ENCODE measurements at places on chromosomes 3 and 15.

GRCh38 chr15:40437752-40438687 is 2.7 kb upstream of the BAHD1 start:
- no peak for DNase-seq

- DNase-seq: no peak
Measured at GRCh38 chr15:90885432-90886290, 1.4 kb downstream of the FES start.

GRCh38 chr15:33988384-33988783 is 20.1 kb downstream of the CHRM5 start:
- DNase-seq: no peak

DNA sequence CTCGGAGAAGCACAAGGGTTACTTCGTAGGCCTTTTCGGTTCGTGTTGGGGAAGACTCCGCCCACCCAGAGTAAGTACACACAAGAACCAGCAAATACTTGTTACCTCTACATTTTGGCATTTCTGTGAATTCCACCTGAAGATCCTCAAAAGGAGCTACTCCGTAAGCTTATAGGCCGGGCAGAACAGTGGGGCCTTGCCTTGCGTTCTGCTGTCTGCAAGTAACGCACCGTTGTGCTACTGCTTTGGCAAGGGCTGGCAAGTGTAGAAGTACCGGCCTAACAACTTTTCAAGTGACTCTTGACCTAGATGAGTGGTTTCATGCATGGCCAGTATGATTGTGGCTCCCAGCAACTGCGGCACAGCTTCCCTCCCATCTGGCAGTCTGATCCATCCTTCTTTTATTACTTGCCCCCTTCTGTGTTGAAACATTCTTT is 6.4 kb upstream of the DNAAF4 start:
- DNase-seq: no peak

DNA sequence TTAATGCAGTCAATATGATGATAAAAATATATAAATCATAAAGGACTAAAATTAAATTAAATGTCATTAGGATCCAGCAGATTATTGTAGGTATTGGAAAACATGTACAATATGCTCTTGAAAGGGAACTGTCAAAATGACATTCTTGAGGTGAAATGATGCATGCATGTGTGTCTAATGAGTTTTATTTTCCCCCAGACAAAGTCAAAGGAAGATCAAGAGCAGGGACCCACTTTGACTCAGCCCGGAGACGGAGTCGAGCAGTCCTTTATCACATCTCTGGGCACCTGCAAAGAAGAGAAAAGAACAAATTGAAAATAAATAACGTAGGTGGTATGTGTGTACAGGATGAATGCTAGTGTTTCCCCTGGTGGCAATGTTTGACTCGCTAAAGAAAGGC is 194.1 kb downstream of the KCNH8 start:
- DNase-seq: no peak

DNA sequence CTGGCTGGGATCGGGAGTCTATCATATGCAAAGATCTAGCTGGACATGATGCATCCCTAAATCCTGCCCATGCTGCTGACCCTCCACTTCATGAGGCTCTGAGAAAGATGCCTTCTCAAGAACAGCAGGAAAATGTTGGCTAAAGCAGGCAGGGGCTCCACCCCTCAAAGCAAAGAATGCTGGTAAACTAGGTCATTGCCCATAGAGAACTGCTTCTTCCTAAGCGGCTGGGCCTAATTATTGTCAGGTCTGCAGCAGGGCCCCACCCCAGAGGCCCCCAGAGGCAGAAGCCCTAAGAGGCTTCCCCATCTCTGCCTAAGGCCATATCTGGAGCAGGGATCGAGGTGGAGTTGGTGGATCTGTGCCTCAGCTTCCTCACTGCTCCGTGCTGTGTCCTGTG is 447.4 kb upstream of the PROK2 start:
- DNase-seq: no peak

- DNase-seq: no peak
Measured at GRCh38 chr3:151431940-151432339, 28.9 kb downstream of the IGSF10 start.

DNA sequence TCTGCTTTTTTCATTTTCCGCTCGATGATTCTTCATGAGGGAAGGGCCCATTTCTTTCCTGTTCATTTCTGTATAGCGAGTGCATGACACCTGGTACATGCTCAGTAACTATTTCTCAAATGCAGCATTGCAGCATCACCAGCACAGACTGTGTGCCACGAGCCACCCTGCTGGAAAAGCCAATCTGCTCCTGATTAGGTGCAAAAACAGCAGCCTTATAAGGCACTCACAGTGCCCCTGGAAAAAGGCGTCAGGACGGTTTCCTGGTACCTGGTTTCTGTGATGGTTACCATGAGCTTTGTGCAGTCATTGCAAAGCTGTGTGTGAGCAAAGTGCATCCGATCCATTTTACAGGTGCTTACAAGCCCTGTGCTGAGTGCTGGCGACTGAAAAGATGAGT is 15.8 kb downstream of the ST8SIA2 start:
- DNase-seq: no peak

Data from fibroblast of skin of left quadriceps (primary cell).